ENCODE measurements at places on chromosomes 4 and X.

DNA sequence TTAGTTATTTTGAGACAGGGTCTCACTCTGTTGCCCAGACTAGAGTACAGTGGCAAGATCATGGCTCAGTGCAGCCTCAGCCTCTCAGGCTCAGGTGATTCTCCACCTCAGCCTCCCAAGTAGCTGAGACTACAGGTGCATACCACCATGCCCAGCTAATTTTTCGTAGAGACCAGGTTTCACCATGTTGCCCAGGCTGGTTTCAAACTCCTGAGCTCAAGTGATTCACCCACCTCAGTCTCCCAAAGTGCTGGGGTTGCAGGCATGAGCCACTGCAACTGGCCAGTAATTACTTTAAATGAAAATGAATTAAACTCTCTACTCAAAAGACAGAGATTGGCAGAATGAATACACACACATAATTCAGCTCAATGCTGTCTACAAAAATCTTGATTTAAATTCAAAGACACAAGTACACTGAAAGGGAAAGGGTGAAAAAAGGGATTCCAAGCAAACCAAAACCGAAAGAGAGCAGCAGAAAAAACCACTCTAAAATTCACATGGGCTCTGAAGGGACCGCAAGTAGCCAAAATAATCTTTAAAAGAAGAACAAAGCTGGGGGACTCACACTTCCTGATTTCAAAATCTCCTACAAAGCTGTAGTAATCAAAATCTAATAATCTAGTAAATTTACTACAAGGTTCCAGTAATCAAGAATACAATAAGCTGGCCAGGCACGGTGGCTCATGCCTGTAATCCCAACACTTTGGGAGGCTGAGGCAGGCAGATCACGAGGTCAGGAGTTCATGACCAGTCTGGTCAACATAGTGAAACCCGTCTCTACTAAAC lies 11.8 kb upstream of the SPON2 start:
- ATAC-seq = peak; percentile 62

- no peak for ATAC-seq
Measured at GRCh38 chr4:41160856-41161255, 53.5 kb downstream of the APBB2 start.

GRCh38 chrX:111262086-111262485 lies 8.2 kb downstream of the CAPN6 start:
- no peak for ATAC-seq

GRCh38 chrX:40174001-40174853 lies 76.5 kb upstream of the BCOR start:
- ATAC-seq = peak; percentile 17

- ATAC-seq = no peak
Measured at GRCh38 chrX:68989865-68990606, 161.2 kb downstream of the EFNB1 start.

GRCh38 chr4:48017108-48017571 lies 568 bp downstream of the NIPAL1 start:
- ATAC-seq = peak; percentile 44

- no peak for ATAC-seq
Measured at GRCh38 chrX:46325312-46325877, 219.8 kb downstream of the ZNF674 start.

GRCh38 chrX:97524997-97525396 lies 641.3 kb downstream of the RPA4 start:
- no peak for ATAC-seq

- no peak for ATAC-seq
Measured at GRCh38 chr4:138235419-138235952, 6.7 kb downstream of the SLC7A11 start.

- ATAC-seq = no peak
Measured at GRCh38 chr4:605702-606425, 19.5 kb upstream of the PDE6B start.

- no peak for ATAC-seq
Measured at GRCh38 chr4:71669291-71669690, 114.6 kb downstream of the GC start.

GRCh38 chr4:186943411-186943810 lies 219.8 kb upstream of the FAT1 start:
- no peak for ATAC-seq

DNA sequence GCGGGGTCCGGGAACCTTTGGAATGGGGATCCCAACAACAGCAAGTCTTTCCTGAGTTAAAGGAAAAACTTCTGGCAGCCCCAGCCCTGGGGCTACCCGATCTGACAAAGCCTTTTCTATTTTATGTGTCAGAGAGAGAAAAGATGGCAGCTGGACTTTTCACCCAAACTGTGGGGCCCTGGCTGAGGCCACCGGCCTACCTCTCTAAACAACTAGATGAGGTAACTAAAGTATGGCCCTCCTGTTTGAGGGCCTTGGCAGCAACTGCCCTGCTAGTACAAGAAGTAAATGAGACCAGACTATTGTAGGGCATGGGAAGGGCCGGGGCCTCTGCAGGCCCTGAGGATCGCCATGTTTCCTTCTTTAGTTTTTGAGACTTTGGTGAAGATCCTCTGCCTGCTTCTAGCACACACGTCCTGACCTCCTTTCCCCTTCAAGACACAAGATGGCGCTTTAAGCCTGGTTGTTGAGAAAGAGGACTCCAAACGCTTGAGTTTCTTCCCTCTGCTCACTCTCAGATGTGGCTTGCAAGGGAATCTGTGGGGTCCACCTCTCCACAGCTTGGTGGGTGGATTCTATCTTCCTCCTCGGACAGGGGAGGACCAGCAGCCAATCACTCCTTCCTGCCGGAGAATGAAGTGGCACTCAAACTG lies 18.5 kb upstream of the DRD5 start:
- no peak for ATAC-seq

DNA sequence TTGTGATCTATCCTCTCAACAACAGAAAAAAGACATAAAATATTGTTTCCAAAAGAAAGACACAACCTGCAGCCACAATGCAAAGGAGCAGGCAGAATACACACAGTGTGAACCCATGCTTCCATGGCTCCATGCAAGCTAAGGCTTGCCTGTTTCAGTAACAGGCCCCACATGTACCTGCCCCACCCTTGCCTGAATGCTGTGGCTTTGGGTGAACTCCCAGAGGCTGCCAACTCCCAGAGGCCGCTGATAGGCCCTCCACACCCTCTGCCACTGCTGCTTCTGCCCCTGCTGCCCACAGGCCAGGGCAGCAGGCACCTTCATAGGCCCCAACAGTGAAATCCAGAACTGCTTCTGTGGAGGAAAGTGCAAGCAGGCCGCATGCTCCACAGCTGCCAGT lies 313.9 kb downstream of the CHIC1 start:
- ATAC-seq = no peak

- no peak for ATAC-seq
Measured at GRCh38 chr4:158818560-158819140, 49.8 kb downstream of the FNIP2 start.

DNA sequence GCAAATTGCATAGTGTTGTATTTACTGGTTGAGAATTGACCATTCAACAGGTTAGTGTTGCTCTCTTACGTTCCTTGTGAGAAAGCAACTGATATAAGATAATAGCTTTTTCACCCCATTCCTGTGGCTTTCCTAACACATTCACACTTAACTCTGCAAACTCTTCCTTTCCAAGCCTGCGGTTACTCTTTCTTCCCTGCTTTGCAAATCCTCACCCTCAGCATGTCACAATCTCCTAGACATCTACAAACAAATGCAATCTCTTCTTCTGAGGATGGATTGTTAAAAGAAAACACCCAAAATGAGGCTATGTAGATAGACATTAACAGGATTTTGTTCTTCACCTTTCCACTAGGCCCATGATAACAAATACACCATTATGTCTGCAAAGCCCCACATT lies 771.7 kb upstream of the PCDH7 start:
- no peak for ATAC-seq

GRCh38 chr4:68369142-68369805 lies 19.4 kb upstream of the YTHDC1 start:
- no peak for ATAC-seq

DNA sequence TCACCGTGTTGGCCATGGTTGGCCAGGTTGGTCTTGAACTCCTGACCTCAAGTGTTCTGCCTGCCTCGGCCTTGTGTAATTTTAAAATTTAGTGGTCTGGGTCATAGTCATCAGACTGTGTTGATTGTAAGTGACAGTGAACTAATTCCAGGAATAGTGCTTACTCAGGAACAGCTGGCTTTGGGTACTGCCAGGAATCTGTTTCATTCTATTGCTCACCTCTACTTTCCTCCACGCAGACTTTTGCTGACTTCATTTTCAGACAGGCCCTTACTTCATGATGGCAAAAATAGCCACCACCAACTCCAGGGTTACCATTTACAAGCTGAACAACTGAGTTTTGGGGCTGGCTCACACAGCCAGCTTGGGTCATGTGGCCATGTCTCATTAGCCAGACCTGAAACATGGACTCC lies 54.6 kb downstream of the FNIP2 start:
- ATAC-seq = no peak

- ATAC-seq = no peak
Measured at GRCh38 chr4:114378305-114378903, 220.2 kb upstream of the UGT8 start.

DNA sequence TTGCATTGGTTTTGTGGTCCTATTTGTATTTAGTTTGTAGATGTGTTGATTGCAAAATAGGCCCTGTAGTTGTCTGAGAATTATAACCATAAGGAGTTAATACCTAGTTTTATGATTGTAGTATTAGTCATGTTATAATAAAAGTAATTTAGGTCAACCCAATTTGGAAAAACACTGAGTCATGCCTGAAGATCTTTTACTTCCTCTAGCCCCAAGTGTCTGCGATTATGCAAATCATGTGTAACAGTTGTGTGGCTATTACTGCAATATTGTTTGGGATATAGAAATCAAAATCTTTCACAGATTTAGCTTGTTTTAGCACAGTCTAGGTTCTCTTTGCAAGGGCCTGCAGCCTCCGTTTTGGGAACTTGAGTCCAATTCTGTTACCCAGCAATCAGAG lies 12.6 kb downstream of the SRD5A3 start:
- ATAC-seq = no peak

DNA sequence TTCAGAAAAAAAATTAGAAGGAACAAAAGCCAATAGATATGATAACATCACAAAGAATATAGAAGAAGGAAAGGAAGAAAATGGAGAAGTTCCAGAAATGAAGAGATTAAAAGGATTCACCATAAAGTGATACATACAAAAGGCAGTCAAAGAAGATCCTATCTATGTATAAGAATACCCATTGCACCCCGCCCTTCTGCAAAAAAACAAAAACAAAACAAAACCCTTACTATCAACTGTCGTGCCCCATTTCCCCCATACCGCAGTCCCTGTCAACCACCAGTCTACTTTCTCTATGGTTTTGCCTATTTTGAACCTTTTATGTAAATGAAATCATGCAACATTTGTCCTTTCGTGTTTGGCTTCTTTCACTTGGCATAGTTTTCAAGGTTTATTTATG lies 385.6 kb downstream of the PRDM5 start:
- ATAC-seq = no peak

- ATAC-seq = peak; percentile 68
Measured at GRCh38 chrX:154308108-154308946, 12.7 kb downstream of the TKTL1 start.

GRCh38 chr4:55927803-55928437 lies 20.8 kb upstream of the CEP135 start:
- no peak for ATAC-seq

DNA sequence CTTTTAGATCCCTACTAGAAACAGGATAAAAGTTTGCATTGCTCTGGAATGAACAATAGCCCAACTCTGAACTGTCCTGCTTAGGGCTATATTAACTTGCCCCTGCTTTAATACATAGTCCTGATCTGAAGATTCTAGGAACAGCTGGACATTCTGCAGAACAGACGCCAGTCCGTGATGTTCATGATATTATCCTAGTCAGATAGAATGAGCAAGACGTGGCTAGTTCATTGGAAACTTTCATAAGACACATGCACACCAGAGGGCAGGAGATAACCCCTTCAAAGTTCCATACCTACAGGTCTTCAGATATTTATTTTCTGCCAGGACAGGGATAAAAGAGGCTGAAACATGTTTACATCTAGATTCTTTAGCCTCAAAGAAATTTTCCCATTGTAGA lies 75.5 kb upstream of the CLNK start:
- no peak for ATAC-seq

- ATAC-seq = no peak
Measured at GRCh38 chrX:97199501-97199900, 315.8 kb downstream of the RPA4 start.

DNA sequence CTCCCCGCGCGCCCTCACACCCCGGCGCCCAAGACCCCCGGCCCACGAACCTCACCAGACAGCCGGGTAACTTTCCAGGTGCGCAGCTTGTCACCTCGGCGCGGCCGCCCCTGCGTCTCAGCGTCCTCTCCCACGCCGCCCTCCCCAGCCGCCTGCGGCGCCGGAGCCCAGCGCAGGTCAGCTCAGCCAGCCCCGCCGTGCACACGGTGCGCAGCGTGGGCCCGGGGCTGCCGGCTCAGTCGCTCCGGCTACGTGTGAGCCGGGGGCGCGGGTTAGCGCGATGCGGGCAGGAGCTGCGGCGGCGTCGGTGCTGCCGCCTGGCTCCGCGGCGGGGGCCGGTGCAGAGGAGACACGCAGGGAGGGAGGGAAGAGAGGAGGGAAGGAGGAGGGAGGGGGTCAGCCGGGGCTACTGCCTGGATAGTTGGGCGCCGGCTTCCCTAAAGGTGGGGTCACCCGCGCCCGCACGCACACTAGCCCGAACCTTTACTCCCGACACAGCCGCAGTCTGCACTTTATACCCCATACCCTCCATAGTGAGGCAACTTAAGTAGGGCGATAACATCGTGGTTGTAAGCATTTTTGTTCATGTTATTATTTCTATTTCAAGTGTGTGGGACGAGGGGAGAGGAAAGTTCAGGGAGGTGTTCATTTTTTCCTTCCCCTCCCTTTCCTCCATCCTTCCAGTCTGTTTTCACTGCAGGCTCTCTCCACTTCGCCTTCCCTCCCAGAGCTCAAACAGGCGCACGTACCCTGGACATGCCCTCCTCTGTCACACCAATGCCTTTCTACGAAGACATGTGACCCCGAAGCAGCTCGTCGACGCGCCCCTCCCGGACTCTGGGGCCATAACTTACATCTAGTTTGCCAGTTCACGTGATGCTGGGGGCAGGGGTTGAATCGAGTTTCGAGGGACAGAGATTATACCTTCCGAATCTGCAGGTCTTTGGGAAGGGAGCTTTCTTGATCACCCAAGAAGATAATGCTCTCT lies at the start of gene PRKG2:
PRKG2 (minus strand) TSS at position 342 of the 988 bp plus-strand sequence. CDS start 10,175 bp downstream, outside the sequence.
- ATAC-seq = peak; percentile 48

GRCh38 chrX:150692831-150693724 lies at the start of gene MTMR1:
TSS of gene MTMR1 (plus strand) at chrX:150693396. CDS start at chrX:150693531, 135 bp downstream.
- peak; percentile 84 for ATAC-seq

DNA sequence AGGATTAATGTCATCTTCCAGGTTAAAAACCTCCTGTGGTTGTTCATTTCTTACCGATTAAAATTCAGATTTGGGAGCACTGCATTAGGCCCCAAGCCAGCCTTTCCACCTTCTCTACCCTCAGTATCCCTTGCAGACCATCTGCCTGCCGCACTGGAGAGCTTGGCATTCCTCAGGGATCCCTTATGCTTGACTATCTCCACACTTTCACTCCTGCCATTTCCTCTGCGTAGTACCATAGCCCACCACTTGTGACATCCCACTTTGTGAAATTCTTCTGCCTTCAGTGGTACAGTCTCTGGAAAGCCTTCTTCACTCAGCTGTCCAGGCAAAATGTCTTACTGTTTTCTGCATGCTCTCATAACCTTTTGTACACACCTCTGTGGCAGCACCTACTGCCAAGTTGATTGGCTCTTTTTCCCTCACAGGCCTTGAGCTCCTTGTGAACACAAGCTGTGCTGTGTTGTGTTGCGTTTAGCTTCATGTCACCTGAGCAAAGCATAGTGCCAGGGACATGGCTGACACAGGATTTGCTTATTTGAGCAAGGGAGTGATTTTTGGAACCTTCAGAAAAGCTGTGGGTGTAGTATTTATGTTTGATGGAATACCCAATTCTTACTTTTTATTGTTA lies 156.4 kb downstream of the ARX start:
- no peak for ATAC-seq
